ENCODE measurements at places on chromosomes 2 and 18.
A peak's percentile ranks its signal among the peaks of the same experiment; 100 is the strongest.

DNA sequence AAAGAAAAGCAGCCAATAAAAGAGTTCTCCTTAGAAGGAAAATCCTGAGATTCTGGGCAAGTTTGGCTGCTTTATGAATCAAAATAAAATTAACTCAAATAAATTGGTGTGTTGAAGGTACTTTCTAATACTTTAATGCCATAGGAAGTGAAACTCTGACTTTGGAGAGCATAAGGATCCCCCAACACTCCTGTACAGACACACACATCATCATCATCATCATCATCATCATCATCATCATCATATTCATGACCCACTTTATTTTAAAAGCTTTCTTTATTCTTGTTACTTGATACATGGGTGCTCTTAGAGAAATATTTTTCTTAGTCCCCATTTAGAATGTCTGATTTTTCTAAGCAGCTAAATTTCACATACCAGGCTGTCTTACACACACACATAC is 283.1 kb upstream of the CYRIA start:
- DNase-seq, result no peak

DNA sequence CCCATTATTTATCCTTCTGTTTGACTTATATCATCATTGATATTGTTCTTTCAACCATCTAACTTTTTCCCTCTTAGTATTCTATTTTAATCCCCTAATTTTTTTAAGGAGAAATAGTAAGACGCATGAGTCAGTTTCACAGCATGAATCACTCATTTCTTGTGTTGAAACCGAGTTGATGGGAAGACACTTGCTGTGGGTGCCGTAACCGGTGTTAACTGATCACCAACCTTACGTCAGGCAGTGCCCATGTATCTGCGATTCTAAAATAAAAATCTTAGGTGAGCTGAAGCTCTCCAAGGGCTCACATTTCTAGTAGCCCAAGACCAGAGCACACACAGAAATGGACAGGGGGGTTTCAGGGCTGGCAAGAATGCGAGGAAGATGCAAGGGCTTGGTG is 348.1 kb downstream of the GALR1 start:
- no peak for DNase-seq

GRCh38 chr2:151374436-151374835 is 17.0 kb downstream of the TNFAIP6 start:
- peak; percentile 92 for DNase-seq

DNA sequence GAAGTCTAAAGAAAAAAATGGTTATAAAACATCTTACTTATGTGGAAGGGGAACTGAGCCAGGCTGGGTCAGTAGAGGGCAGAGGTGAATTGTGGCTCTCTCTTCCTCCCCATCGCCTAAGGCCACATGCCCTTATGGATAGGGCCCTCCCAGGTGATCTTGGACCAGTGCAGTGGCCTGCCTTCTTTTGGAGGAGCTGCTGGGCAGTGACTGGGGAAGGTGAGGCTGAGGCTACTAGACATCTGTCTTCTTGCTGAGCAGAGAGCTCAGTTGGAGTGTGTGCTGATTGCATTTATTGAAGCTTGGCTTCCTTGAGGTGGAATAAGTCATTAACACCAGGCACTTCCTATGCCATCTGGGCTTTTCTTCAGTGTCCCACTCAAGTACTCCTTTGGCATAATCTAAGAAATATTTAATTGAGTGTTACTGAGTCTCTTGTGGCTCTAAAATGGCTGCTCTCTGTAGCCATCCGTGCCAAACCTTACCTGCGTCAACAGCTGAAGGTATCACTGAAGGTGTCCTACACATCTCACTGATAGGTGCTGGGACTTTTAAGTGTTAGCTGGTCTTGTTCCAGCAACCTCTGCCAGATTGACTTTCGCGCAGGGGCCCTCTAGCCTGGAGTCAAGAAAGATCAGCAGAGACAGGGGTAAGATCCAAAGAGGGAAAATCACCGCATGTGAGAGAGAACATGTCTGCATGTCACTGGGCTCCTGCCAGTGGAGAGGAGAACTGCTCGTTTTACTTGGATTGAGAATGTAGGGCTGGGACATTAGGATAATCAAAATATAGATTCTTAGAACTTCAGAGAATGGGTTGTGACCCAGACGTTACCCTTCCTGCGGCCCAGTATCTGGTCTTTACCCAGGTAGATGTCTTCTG is 256.1 kb downstream of the LTBP1 start:
- DNase-seq, result no peak

- no peak for DNase-seq
Measured at GRCh38 chr18:49747876-49748275, 65.5 kb downstream of the ACAA2 start.

- no peak for DNase-seq
Measured at GRCh38 chr2:142462306-142462705, 331.5 kb upstream of the LRP1B start.
